Activated B cell treated with CpG ODN at 0.5 μM for 24 hours (primary cell): ENCODE measurements at places on chromosomes 11 and 22. TPM values are rescaled to one million over a fixed set of nuclear protein-coding genes. Genes with fewer than 3 reads are reported as not detected.

The NAP1L4 gene
- total RNA-seq, result 112 and 115 TPM in 2 replicates

The GPHA2 gene
- 0.33 and 0.71 TPM in 2 replicates for total RNA-seq

The HOATZ gene
- not detected in 2 replicates for total RNA-seq

The MYO7A gene
- total RNA-seq, result 5.1 and 5.4 TPM in 2 replicates

GRCh38 chr11:132504501-132505041 is 1027.7 kb downstream of the OPCML start:
- H3K36me3 ChIP-seq, result no peaks in the 10 kb centered on the region
- no peak for DNase-seq
- no peaks in the 10 kb centered on the region for H3K27me3 ChIP-seq
- no peak overlapping the region for H3K4me3 ChIP-seq

GRCh38 chr22:27718186-27719035 is 83.1 kb downstream of the MN1 start:
- DNase-seq, result no peak
- peaks cover 5% of the 10 kb centered on the region for H3K27me3 ChIP-seq
- no peak overlapping the region for H3K4me3 ChIP-seq
- no peaks in the 10 kb centered on the region for H3K4me1 ChIP-seq
- no peak overlapping the region for H3K27ac ChIP-seq
